ENCODE measurements at places on chromosomes 5 and 9. TPM values are rescaled to one million over a fixed set of nuclear protein-coding genes. Genes with fewer than 3 reads are reported as not detected.

ANKRD31 gene
- 0.22 TPM for total RNA-seq

MED7 gene
- total RNA-seq, result 10.6 TPM

- H3K36me3 ChIP-seq, result no peaks in the 10 kb centered on the region
- no peaks in the 10 kb centered on the region for H3K4me1 ChIP-seq
- no peak overlapping the region for H3K4me3 ChIP-seq
- H3K27me3 ChIP-seq, result no peaks in the 10 kb centered on the region
Measured at GRCh38 chr5:170892196-170892595, 30.4 kb downstream of the RANBP17 start.

PLAC8L1 gene
- not detected for total RNA-seq

DNA sequence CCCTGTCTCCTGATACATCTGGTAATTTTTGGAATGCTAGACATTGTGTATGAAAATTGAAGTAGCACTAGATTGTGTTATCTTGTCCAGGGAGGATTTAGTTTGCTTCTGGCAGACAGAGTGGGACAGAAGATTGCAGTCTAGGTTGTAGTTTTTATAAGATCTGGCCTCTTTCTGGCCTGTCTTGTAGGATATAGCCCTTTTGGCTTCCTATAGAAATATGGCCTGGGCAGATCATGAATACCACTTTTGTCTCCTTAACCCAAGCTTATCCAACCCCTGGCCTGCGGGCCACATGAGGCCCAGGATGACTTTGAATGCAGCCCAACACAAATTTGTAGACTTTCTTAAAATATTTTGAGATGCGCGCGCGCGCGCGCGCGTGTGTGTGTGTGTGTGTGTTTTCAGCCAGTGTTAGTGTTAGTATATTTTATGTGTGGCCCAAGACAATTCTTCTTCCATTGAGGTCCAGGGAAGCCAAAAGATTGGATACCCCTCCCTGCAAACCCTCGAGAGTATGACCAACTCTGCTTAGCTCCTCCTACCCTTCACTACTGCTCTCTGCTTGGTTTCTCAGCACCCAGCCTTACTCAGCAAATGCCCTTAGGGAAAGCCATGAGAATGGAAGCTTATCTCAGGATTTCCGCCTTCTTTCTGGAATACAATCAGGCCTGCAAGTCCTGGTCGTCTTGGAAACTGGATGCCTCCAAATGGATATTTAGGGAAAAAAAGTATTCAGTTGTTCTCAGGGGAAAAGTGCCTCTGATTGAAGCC, 26.5 kb downstream of the ANKRD33B start:
- H3K4me1 ChIP-seq, result peaks cover 5% of the 10 kb centered on the region
- no peaks in the 10 kb centered on the region for H3K27me3 ChIP-seq
- DNase-seq, result no peak
- no peak overlapping the region for H3K27ac ChIP-seq

IFNA21 gene
- not detected for total RNA-seq

PCDH12 gene
- not detected for total RNA-seq

DNA sequence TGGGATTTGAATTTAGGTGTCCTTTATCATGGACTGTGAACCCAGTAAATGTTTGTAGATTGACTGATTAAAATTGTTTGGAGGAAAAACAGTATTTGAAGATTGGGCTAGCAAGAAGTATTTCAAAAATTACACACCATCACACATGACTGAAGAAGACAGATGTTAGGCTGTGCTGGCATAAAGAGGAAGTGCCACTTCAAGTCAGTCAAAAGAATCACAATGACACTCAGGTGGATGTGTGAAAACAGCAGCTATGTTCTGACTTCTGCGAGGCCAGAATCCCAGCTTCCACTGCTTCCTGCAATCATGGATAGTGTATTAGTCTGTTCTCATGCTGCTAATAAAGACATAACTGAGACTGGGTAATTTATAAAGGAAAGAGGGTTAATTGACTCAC, 393.3 kb downstream of the DMRT2 start:
- peak; percentile 51 for DNase-seq
- H3K4me1 ChIP-seq, result no peaks in the 10 kb centered on the region
- no peak overlapping the region for H3K4me3 ChIP-seq
- no peak overlapping the region for H3K27ac ChIP-seq
- H3K36me3 ChIP-seq, result no peaks in the 10 kb centered on the region

- no peak overlapping the region for H3K4me3 ChIP-seq
- no peak overlapping the region for H3K27ac ChIP-seq
- no peak for DNase-seq
- no peaks in the 10 kb centered on the region for H3K27me3 ChIP-seq
- no peaks in the 10 kb centered on the region for H3K36me3 ChIP-seq
Measured at GRCh38 chr9:130185017-130185416, 12.8 kb downstream of the NCS1 start.

DNA sequence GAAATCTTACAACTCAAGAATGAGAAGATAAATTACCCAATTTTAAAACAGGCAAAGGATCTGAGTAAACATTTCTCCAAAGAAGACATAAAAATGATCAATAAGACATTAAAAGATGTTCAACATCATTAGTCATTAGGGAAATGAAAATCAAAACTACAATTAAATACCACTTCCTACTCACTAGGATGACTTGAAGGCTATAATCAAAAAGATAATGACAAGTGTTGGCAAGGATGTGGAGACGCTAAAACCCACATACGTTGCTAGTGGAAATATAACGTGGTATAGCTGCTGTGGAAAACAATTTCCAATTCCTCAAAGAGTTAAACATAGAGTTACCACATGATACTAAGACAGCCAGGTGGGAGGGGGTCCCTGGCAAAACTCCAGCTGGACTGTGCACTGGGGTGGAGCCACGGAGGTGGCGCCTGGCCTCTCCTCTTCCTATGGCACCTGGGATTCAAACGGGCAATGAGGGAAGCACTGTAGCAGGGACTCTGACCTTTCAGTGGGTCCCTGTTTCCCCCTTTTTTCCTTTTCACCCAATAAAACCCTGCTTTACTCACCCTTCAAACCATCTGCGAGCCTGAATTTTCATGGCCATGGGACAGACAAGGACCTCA, 5.9 kb downstream of the ARSB start:
- peaks cover 15% of the 10 kb centered on the region for H3K4me1 ChIP-seq
- no peak overlapping the region for H3K27ac ChIP-seq
- no peaks in the 10 kb centered on the region for H3K36me3 ChIP-seq
- DNase-seq, result no peak
- no peaks in the 10 kb centered on the region for H3K27me3 ChIP-seq

GRCh38 chr5:43065387-43065947, 25.3 kb upstream of the ANXA2R start:
- H3K27ac ChIP-seq, result peak overlapping the region; percentile 90
- no peaks in the 10 kb centered on the region for H3K27me3 ChIP-seq

DNA sequence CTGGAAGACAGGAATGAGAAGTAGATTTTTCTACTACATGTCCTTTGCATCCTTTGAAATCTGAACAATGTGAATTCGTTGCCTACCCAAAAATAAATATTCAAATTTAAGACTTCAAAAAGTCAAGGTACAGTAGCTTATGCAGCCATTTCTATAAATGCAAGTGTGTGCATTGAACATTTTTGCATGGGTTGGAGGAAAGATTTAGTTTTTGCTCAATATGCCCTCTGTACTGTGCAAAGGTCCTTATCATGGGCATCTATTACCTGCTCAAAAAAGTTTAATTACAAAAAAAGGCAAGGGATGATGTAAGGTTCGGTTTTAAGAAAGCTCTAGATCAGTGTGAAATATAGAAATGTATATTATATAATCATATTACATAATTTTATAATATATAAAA, 22.6 kb downstream of the AKNA start:
- H3K27me3 ChIP-seq, result no peaks in the 10 kb centered on the region
- 0 out of 2 replicates have a peak overlapping the region, but pooled peaks have one; percentile 4 for H3K4me3 ChIP-seq
- peaks cover 67% of the 10 kb centered on the region for H3K4me1 ChIP-seq
- peaks cover 61% of the 10 kb centered on the region for H3K36me3 ChIP-seq

GRCh38 chr5:1119312-1119831, 7.5 kb upstream of the SLC12A7 start:
- no peak overlapping the region for H3K27ac ChIP-seq
- no peak for DNase-seq
- no peaks in the 10 kb centered on the region for H3K36me3 ChIP-seq
- no peaks in the 10 kb centered on the region for H3K27me3 ChIP-seq
- peaks cover 23% of the 10 kb centered on the region for H3K4me1 ChIP-seq

DNA sequence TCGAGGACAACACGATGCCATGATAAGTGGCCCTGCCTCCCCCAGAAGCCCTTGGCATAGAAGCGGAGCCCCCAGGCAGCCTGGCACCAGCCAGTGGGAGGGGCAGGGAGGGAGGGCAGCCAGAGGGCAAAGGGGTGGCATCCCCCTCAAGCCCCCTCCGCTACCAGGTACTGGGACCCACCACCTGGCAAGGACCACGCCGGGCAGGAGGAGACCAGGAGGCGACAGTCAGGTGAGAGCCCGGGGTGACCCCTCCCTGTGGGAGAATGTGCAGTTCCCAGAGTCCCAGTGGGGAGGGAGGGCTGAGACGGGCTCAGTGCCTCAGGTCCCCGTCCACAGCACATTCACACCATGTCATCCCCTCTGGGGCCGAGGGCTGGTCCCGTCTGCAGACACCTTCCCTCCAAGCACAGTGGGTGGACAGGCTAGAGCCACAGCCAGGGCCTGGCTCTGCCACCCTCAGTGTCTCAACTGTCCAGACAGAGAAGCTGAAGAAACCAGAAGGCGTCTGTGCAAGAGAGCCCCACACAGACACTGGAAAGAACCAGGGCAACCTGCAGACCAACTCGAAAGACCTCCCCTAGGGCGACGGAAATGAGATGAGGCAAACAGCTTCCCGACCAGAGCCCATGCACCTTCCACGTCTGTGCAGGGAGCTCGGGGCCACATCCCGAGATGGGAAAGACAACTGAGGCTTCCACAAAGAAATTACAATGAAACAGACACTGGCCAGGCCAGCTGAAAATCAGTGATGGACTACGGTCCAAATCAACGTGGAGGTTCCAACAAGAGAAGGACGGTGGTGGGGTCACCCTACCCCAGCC, 11.1 kb downstream of the BRD3 start:
- no peaks in the 10 kb centered on the region for H3K27me3 ChIP-seq
- H3K36me3 ChIP-seq, result no peaks in the 10 kb centered on the region
- DNase-seq, result no peak
- no peak overlapping the region for H3K27ac ChIP-seq
- H3K4me3 ChIP-seq, result no peak overlapping the region
- peaks cover 22% of the 10 kb centered on the region for H3K4me1 ChIP-seq

C9orf50 gene
- total RNA-seq, result not detected

CDC25C gene
- 6.1 TPM for total RNA-seq

CCDC69 gene
- 291 TPM for total RNA-seq

IL5 gene
- total RNA-seq, result not detected

DNA sequence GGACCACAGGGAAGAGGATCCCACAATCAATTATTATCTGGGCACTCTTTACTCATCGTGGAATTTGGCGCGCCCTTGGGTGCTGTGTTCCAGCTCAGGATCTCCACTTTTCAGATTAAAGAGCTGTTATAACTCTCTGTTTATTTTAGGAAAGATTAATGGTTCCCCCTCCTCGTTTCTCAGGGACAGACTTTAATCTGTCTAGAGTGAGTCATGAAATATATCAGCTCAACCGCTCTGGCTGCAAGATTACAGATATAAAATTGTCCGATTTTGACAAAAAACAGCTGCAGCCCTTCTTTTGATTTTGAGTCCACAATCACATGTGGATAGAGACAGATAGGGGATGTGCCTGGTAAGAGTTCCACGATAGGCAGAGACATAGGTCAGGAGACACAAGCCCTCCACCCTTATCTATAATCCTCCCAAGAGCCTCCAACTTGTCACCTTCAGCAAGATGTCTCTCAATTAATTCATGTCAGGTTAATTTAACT, 77.6 kb upstream of the ANKRD55 start:
- no peak for DNase-seq
- H3K36me3 ChIP-seq, result no peaks in the 10 kb centered on the region
- H3K4me3 ChIP-seq, result no peak overlapping the region
- no peaks in the 10 kb centered on the region for H3K27me3 ChIP-seq

- DNase-seq, result peak; percentile 84
- H3K27me3 ChIP-seq, result no peaks in the 10 kb centered on the region
- H3K4me1 ChIP-seq, result no peaks in the 10 kb centered on the region
- no peak overlapping the region for H3K4me3 ChIP-seq
Measured at GRCh38 chr5:180605554-180606214, 14.4 kb upstream of the SCGB3A1 start.

DNA sequence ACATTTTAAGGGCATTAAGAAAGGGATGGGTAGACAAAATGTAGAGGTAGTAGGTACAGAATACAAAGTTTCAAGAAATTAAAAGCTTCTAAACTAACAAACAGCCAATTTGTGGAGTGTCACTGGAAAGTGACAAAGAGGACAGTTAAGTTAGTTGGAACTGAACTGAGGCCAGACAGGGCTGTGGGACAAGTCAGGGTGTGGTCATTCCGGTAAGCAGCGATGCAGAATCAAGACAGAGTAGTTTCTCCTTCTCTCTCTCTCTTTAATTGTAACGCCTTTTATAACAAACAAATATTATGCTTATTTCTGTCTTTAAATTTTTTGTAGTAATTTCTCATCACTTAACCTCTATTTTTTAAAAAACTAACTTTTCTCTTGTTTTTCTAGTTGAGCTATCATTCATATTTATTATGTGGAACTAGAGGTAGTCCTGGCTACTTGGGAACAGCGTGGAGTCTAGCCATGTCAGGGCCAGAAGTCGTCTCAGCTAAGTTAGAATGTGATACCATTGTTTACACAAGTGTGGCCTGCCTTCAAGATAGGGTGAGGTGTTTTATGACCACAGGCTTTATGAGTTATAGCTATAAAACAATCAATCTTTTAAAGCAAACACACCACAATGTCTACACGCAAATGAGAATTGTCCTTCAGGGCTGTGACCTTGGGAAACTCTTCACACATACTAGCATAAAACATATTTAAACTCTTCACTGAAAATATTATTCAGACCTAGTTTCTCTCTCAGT, 115.3 kb upstream of the CDKN2B start:
- H3K27me3 ChIP-seq, result no peaks in the 10 kb centered on the region
- no peaks in the 10 kb centered on the region for H3K4me1 ChIP-seq
- H3K36me3 ChIP-seq, result no peaks in the 10 kb centered on the region
- no peak for DNase-seq
- H3K27ac ChIP-seq, result no peak overlapping the region

DNA sequence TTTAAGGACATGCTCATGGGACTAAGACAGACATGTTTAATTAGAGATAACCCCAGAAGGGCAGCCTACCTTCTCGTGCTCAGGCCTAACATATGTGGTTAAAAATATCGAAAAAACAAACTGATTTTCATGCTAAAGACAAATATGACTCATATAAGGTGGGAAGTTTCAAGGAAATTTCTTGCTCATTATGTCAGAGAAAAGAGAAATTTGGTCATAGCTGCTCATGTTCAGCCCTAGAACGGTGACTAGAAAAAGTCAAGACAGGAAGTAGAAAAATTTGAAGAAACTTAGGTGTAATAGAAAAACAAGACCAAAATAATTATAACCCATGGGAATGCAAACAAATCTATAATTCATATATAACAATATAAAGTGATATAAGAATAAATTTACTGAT, 120.6 kb downstream of the PRDM9 start:
- H3K4me1 ChIP-seq, result no peaks in the 10 kb centered on the region
- H3K27me3 ChIP-seq, result no peaks in the 10 kb centered on the region
- no peak overlapping the region for H3K4me3 ChIP-seq
- no peak overlapping the region for H3K27ac ChIP-seq

DNA sequence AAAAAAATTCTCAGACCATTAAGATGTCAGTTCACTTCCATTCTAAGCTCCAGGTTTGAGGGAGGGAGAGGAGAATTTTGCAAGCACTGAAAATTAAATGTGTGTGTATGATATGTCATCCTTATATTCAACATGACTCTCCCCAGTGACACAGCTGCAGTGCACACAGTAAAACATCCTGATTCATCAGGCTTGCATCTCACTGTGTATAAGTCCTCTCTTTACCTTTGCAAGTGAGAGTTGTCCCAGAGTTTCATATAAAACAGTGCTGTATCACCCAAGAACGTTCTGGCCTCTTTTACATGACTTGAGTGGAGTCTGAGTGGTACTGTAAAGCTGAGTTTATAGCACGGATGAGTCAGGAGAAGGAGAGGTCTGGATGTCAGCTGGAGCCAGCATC, 50.0 kb downstream of the DMRT2 start:
- no peak overlapping the region for H3K27ac ChIP-seq
- H3K36me3 ChIP-seq, result no peaks in the 10 kb centered on the region
- H3K27me3 ChIP-seq, result no peaks in the 10 kb centered on the region

PLCXD3 gene
- total RNA-seq, result not detected

All from Karpas-422 (cell line).